ENCODE measurements at places on chromosomes 2 and 18. TPM values are rescaled to one million over a fixed set of nuclear protein-coding genes. Genes with fewer than 3 reads are reported as not detected.

The PPP1R1C gene
- total RNA-seq: 0.27 TPM

The MEP1B gene
- not detected for total RNA-seq

The CDCA7 gene
- total RNA-seq: 22.5 TPM

The TMEM169 gene
- not detected for total RNA-seq

The SLC11A1 gene
- under 0.01 TPM for total RNA-seq

The G6PC2 gene
- total RNA-seq: not detected

The SLC30A3 gene
- total RNA-seq: 3.4 TPM

The RBKS gene
- total RNA-seq: 1.0 TPM

The C2orf80 gene
- not detected for total RNA-seq

The ELOA2 gene
- total RNA-seq: not detected

The CYP27C1 gene
- total RNA-seq: not detected

The SERPINB5 gene
- total RNA-seq: not detected
